ENCODE measurements at places on chromosomes 2 and 18.

- DNase-seq: no peak
These were observed 242.5 kb upstream of the SMAD7 start for GRCh38 chr18:49193252-49193651.

DNA sequence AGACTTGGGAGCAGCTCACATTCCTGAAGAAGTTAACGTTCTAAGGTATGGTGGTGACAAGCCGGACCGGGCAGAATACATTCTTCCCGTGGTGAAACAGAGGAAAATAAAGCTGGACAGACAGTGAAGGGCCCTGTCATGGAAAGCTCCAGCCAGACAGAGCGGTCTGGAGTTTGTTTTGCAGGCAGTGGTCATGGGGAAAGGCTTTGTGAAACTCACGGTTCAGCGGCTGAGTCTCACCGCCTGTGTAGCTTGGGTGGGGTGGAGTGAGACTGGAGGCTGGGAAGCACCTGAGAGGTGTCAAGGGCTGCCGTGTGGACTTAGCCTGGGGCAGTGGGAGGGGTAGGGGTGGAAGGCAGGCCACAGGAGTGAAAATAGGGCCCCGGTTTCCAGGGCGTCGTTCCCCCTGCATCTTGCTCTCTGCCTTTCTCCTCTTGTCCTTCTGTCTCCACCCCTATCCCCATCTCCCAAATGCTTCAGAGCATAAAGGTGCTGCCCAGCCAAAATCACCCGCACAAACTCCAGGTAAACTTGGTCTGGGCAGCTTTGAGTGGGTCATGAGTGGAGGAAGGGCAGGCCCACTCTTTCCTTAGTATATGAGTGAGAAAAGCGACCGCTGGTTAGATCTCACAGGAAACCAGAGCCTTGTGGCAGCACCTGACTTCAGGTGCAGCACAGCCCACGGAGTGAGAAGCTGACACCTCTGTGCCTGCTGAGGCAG is 11.4 kb upstream of the SLC20A1 start:
- no peak for DNase-seq

DNA sequence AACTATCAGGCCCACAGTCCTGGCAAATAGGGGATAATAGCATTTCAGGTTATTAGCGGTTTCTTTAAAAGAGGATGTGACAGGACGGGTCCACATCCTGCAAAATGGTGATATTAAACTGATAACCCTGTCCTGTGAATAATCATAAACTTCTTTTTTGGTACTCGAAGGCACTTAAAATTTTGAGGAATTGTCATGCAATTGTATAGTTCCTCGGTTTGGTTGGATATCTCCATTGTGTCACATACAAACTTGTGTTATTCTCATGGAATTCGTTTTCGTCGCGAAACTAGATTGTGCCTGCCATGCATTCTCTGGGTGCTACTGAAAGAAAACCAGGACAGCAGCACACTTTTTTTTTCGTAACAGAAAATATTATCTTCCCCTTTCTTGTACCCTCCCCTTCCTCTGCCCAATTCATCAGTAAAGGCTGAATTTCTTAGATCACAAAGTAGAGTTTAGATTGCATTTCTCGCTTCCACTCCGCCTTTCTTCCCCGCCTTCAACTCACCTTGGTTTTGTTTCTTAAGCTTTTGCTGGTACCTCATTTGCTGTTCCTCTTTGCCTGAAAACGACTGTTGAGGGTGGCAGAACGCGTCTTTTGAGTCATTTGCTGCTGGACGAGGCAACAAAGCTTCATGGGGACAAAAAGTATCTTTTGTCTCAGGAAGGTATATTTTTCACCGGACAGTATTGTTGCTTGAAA is 1.3 kb downstream of the CERS6 start:
- no peak for DNase-seq

DNA sequence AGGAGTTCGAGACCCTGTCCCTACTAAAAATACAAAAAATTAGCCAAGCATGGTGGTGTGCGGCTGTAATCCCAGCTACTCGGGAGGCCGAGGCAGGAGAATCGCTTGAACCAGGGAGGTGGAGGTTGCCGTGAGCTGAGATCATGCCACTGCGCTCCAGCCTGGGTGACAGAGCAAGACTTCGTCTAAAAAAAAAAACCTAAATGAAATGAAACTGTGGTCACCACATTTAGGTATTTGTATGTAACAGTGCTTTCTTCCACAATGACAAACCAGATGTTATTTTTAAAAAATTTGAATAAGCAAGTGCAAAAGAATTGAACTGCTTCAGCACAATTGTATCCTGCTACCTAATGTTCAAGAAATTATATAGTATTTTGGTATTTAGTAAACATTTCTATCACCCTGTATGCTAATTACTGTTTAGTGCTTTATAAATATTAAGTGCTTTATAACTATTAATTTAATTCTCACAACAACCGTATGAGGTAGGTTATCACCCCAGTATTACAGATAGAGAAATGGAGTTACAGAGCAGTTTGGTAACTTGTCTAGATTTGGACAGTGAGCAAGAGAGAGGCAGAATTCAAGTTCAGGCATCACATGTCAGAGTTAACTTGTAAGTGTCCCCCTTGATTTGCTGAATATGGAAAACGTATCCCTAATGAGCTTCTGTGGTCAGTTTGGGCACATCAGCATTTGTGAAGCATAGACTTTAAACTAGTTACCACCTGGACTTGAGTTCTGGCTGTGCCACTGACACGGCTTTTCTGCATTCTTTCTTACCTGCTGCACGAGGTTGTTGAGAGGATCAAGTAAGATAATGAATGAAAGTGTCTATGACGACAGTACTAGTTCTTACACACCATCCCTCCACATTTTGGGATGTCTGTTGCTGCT is 14.4 kb downstream of the PHLPP1 start:
- DNase-seq: no peak

- DNase-seq: no peak
These were observed 7.0 kb downstream of the ASIC4 start for GRCh38 chr2:219521066-219521880.

DNA sequence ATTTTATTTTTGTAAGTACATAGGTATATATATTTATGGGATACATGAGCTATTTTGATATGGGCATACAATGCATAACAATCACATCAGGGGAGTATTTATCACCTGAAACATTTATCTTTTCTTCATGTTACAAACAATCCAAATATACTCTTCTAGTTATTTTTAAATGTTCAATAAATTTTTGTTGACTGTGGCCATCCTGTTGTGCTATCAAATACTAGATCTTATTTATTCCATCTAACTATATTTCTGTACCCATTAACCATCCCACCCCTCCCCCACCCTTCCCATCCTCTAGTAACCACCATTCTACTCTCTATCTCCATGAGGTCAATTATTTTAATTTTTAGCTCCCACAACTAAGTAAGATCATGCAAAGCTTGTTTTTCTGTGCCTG is 157.0 kb downstream of the CD226 start:
- DNase-seq: no peak

- no peak for DNase-seq
These were observed 58.8 kb downstream of the DGKD start for GRCh38 chr2:233413046-233413445.

DNA sequence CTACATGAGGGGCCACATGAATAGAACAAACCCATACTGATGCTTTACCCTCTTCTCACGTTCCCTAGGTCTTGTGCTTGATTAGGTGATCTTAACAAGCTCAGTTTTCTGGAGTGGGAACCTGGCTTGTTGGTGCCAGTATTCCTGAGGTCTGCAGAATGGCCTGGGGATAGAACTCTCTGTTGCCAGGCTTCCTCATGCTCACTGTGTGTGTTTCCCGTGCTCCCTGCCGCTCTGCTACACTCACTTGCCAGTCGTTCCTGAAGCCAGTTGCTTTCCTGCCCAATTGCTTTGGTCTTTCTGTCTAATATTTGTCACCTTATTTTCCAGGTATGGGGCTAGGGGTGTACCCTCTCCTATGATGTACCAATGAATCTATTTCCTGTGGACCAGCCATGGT is 2111.5 kb upstream of the PIK3C3 start:
- DNase-seq: no peak

GRCh38 chr2:109635426-109636304 is 21.5 kb downstream of the SOWAHC start:
- DNase-seq: no peak

GRCh38 chr2:216109962-216110614 is 940 bp downstream of the XRCC5 start:
- peak; percentile 37 for DNase-seq

- no peak for DNase-seq
These were observed 142.6 kb downstream of the RIF1 start for GRCh38 chr2:151552287-151552686.

DNA sequence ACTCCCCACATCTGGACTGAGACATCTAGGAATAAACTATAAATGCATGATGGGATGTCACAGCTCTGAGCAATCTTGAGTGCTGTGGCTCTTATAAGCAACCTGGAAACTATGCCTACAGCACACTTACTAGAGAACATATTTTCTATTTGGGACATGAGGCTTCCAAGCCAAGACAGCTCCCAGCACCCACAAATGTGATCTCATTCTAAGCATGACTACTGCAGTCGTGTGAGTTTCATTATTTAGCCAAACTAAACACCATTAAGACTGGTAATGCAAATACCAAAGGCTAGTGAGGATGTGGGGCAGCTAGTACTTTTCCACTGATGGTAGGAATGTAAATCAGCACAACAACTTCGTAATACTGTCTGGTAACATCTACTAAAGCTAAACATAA is 72.5 kb downstream of the RTTN start:
- DNase-seq: peak; percentile 47

DNA sequence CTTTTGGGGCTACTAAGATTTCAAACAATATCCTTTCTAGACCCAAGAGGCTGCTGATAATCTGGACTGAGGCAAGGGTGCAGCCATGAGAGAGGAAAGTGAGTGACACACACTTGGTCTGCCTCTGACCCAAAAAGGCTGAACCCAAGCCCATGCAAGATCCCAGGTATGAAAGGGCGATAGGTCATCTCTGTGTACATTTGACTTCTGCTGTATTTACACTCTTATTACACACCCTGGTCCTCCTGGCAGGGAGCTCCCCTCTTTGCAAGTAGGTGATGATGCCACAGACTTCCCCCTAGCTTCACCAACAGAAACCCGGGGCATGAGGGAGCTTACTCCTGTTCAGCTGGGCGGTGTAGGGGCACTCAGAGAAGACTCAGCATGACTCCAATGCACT is 61.8 kb upstream of the ACAA2 start:
- DNase-seq: no peak

GRCh38 chr2:66461664-66462500 is 27.0 kb downstream of the MEIS1 start:
- DNase-seq: no peak
